ENCODE measurements at places on chromosomes 16 and 17. TPM values are rescaled to one million over a fixed set of nuclear protein-coding genes. Genes with fewer than 3 reads are reported as not detected.

DNA sequence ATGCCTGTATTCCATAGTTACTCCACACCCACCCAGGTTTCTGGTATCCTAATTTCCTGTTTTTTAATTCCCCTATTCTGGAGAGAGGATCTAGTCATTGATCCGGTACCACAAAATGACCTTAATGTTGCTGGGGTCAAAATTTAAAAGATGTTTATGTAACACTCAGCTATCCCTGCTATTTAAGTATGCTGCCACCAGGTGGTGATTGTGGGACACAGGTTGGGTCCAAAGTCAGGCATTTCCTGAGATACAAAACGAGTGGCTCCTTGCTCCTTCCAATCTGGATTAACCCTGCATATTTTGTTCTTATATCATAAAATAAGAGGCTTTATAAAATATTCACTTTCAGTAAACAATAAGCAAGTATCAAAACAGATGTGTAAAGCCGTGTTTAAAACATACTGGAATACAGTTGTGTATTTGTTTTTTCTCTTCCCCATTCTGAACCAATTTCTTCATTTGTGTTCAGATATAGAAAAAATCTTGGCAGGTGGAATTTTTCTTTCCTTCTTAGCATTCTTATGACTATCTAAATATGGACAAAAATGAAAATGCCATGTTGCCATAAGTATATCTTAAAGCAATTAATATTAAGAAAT, 16.3 kb downstream of the HS3ST4 start:
- no peak for DNase-seq

DNA sequence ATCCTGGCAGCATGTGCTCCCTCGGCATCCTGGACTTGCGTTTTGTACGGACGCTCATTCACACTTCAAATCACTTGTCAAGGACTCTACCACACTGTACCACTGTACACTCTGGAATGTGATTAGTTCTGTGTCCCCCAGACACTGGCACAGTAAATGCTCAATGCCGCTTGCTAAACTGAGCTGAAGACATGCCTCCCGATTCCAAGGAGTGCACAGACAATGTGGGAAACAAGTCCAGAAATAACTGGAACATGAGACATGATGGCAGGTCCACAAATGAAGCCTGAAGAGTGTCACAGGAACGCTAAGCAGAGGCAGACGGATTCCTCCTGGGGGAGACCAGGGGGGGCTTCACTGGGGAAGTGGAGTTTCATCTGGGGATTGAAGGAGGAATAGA, 22.1 kb downstream of the HIC1 start:
- DNase-seq = no peak

- no peak for DNase-seq
These were observed 50.6 kb upstream of the NKD1 start for GRCh38 chr16:50497592-50497991.

GRCh38 chr16:27107185-27107592, 40.5 kb downstream of the C16orf82 start:
- DNase-seq = no peak

GRCh38 chr17:20284570-20285295, 182.6 kb downstream of the LGALS9B start:
- DNase-seq = no peak

Gene WNT9B
- total RNA-seq = not detected

Gene ATXN2L
- 18.3 TPM for total RNA-seq

Gene HOXB3
- total RNA-seq = not detected

Gene KRTAP16-1
- not detected for total RNA-seq
